Stimulated activated CD4-positive, alpha-beta T cell treated with anti-CD3 and anti-CD28 coated beads, Interleukin-12 subunit alpha, Interleukin-12 subunit beta, amount 100 ng/mL, for 48 hours (primary cell): ENCODE measurements at places on chromosomes 4 and X.

DNA sequence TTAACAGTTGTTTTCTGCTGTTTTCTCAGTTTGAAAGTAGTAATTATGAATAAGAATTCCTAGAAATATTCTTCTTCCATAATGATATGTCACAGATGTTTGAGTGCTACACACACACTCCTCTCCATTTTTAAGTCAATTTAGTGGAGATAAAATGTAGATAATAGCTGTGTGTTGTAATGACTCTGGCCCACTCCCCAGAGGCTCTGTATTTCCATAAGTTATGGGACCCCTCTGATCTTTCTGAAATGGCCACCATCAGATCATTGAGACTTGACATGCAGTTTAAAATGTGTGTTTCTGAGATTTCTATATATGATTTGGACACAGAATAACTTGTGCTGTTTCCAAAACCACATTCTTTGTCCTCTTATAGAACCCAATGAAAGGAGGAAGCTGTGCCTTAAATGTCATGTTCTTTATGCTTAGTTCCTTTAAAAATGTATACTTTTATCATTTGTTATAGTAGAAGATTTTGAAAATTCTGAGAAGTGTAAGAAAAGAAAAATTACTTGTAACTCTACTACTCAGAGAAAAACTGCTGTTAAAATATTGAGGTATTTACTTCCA lies 46.4 kb downstream of the GAB1 start:
- no peak for DNase-seq

DNA sequence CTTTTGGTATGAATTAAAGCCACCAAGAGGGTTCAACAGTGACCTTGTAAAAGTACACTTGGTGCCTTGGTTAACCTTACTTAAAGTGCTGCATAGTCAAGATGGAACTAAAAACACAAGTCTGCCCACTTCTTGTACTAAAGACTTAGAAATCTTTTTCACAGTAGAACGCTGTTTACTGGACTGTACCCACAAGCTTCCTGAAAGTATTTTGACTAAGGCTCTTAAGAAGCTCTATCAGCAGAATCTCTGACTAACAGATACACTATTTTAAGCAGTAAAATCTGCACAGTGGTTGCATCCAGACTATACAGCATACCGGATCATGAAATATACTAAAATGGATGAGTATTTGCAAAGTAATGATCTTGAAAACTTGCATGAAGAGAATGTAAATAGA lies 7.2 kb downstream of the RAB28 start:
- DNase-seq = no peak

DNA sequence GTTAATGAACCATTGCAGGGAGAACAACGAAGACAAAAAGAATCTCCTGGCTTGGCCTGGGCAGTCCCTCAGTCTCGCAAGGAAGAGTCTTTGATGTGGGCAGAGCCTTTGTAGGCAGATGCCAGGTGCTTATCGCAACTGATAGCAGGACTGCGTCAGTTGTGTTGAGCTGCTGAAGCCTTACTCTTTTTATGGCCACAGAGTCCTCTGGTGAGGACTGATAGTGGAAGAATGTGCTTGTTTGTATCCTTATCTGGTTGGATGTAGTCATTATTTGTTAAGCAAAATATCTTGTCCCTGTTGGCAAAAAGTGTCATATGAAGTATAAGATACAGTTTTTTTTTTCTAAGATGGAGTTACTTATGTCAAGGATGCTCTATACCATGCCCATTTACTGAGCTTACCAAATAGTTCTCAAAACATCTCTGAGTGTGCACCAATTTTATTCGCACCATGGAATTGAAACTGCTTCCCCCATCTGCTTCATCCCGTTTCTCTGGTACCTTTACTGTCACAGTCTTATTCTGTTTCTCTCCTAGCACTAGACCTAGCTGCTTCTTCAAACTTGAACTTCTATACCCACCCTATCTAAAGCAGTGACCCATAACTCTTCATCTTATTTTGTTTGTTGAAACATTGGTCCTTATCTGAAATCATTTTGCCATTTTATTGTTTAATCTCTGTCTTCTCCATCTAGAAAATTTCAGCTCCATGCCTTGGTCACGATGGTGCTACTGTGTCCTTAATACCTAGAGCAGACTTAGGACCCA lies 47.0 kb upstream of the SPRY1 start:
- DNase-seq = no peak

- no peak for DNase-seq
Observed at GRCh38 chr4:40555176-40555900, 74.3 kb downstream of the RBM47 start.

DNA sequence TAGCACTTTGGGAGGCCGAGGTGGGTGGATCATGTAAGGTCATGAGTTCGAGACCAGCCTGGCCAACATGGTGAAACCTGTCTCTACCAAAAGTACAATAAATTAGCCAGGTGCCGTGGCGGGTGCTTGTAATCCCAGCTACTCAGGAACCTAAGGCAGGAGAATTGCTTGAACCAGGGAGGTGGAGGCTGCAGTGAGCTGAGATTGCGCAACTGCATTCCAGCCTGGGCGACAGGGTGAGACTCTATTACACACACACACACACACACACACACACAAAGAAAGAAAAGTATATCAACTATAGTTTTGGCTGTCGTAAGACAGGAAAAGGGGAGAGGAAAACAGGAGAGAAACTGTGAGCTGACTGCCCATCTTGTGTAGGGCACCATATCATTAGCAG lies 171.7 kb downstream of the ADAMTS3 start:
- no peak for DNase-seq

DNA sequence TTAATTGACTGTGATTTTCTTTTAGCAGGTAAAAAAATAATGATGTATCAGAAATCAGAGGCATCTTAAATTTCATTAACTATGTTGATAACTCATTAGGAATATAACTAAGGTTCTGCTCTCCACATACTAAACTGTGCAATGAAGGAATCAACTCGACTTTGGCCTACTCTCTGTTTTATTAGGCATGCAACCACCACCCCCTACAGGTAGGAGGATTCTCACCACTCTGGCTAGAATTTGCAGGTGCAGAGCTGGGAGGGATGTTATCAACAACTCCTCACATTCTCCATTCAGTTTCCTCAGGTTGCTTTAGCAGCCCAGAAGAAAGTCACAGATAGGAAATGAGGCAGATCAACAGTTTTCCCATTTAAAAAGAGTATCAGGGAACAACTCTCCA lies 160.1 kb downstream of the COX18 start:
- no peak for DNase-seq

DNA sequence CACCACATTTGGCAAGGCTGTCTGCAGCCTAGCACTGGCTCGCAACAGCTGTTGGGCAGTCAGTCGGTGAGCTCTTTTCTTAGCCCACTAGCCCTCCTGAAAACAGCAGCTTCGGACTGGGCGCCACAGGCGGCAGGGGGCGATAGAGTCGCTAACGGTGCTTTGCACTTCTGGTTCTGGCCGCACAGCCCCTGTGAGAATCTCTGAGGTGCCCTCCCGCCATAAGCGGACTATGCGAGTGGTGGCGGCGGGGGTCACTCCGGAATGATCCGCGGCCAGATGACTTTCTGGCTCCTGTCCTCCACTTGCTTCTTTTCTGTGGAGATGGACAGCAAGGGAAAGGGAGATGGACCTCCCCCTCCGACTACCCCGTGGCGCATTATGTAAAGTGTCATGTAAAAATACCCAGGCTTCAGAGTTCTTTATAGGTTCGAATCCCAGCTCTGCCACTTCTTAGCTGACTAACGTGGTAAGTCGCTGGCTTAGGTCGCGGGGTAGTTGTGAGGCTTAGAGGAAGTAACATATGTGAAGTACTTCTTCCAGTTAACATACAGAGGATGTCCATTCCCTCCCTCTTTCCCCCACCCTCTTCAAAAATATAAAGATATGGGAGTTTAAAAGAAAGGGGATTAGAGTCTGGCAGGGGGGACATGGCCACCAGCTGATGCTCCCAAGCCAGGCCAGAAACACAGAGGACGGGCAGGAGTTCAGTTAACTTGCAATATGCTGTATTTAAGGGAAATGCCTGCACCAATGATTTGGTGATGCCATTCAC lies 11.0 kb downstream of the ARHGAP36 start:
- DNase-seq = no peak

- no peak for DNase-seq
Observed at GRCh38 chr4:70749313-70749712, 27.5 kb downstream of the RUFY3 start.

- DNase-seq = no peak
Observed at GRCh38 chr4:41256740-41257256, at the start of gene UCHL1. Gene UCHL1, plus strand, starts transcription at chr4:41256928. Its CDS starts 49 bp downstream, at chr4:41256977.

- DNase-seq = no peak
Observed at GRCh38 chr4:41426539-41426938, 111.4 kb upstream of the LIMCH1 start.

GRCh38 chrX:151694661-151695582 lies at the start of gene PRRG3:
Gene PRRG3, plus strand, starts transcription at chrX:151695458. Its CDS starts 3,357 bp downstream, at chrX:151698815.
- DNase-seq = no peak

DNA sequence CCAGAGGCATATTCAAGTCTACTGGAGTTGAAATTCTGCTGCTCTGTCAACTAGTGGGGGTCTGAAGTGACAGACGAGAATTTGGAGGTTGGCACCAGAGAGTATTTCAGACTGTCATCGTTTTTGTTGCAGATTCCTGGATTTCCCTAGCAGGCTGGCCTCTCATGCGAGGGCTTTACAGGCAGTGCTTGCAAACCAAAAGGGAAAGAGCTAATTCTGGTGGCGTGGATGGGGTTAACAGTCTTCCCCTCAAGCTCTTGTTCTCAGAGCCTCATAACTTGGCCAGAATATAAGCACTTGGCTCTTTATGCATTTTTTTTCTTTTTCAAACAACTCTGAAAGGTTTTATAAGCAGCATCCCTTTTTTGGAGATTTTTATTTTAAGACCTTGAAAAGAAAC lies at the start of gene SPARCL1:
TSS of gene SPARCL1 (minus strand) at position 190 of the 400 bp plus-strand sequence. CDS start 29,802 bp downstream, outside the sequence.
- DNase-seq = no peak

- no peak for DNase-seq
Observed at GRCh38 chr4:183407635-183408464, 36.6 kb upstream of the CDKN2AIP start.

- DNase-seq = no peak
Observed at GRCh38 chr4:22876270-22876669, 183.5 kb downstream of the GBA3 start.

- no peak for DNase-seq
Observed at GRCh38 chrX:46626566-46626965, 53.0 kb downstream of the CHST7 start.

DNA sequence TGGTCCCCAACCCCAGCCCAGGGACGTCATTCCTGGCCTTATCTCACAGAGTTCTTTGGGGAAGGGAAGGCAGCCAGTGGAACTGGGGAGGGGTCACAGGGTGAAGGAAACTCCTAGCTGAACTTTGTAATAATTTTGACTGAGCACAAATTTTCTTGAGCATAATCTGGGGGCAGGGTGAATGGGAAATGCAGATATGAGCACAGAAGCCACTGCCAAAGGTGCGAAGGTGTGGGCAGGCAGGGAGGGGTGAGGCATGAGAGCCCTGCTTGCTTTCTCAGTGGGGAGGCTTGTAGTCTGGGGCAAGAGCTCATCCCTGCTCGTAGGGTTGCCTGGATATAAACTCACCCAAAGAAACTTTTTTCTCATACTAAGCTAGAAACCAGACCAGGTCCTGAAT lies 34.9 kb downstream of the MGAT4D start:
- DNase-seq = no peak

DNA sequence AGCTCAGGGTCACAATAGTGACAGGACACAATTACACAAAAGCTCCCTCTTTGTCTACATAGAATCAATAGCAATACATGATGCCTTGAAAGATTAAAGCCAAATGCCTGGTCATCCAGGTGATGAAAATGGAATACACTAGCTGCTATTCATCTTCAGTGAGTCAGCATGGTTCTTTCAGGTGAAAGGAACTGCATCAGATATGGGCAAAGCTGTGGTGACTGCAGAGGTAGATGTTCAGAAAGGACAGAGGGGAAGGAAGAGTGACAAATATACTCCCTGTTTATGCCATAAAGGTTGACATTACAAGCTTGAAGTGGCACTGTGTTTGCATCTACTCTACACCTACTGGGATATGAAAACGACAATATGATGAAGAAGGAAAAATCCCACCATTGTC lies 20.0 kb upstream of the FTHL17 start:
- no peak for DNase-seq

DNA sequence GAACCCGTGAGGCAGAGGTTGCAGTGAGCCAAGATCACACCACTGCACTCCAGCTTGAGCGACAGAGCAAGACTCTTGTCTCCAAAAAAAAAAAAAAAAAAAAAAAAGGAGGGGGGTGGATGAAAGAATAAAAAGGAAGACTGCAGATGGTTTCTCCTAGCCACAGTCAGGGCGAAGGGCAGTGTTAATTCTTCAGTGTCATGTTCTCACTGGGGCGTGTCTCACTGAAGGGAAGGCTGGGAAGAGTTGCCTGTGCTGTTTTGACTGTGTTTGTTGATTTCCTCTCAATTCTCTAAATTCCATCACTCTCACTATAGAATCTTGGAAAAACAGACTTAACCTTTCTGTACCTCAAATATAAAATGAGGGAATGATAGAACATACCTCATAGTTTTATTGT lies 71.6 kb upstream of the DHX15 start:
- no peak for DNase-seq

GRCh38 chr4:108890484-108890881 lies 127.6 kb upstream of the ETNPPL start:
- no peak for DNase-seq

- DNase-seq = no peak
Observed at GRCh38 chr4:119834906-119835612, 206.5 kb upstream of the PDE5A start.

GRCh38 chr4:26687728-26688127 lies 103.8 kb downstream of the TBC1D19 start:
- no peak for DNase-seq

- no peak for DNase-seq
Observed at GRCh38 chr4:41141900-41142299, 72.4 kb downstream of the APBB2 start.

DNA sequence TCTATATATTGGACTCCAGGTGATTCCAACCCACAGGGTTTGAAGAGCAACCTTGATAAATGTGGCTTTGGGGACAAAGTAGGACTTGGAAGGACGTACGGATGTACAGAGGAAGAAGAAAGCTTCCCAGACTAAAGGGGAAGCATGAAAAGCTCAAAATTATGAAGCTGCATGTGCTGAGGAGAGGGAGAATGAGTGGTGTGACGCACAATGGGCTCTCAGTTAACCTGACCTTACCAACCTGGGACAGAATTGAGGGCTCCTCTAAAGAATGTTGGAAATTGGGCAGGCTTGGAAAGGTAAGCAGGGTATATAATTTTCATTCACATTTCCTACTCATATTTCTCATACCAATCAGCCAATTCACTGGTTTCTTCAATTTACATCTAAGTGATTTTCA lies 10.5 kb upstream of the TIGD2 start:
- no peak for DNase-seq
